ENCODE measurements at places on chromosomes 7 and 10.
A peak's percentile ranks its signal among the peaks of the same experiment; 100 is the strongest.

DNA sequence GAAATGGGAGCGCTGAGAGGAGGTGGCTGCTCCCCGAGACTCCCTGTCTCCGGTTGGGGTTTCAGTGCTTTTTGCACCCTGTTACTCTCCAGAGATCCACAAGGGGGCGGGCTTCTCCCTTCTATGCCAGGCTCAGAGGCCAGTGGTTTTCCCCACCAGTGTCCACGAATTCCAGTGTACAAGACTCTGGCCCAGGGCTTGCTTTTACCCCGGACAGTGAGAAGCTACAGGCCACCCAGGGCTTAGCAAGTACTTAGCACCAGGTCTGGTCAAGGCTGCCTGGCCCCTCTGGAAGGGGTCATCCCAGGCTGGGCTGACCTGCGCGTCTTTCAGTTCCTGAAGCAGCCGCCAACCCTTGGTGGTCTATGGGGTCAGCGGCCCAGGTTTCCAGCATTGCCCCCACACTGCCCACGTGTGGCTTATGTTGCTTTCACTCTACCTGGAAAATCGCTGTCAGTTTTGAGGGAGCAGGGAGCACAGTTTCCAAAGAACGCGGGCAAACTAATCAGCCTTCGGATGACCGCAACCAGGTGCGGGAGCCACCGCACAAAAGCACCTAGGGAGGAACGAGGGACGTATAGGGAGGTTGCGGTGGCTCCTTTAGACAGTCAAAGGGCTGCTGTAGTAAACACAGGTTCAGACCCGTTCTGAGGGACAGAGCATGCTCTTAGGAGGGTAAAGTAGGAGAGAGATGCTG is 6.8 kb downstream of the CYP26A1 start:
- peak; percentile 47 for DNase-seq

DNA sequence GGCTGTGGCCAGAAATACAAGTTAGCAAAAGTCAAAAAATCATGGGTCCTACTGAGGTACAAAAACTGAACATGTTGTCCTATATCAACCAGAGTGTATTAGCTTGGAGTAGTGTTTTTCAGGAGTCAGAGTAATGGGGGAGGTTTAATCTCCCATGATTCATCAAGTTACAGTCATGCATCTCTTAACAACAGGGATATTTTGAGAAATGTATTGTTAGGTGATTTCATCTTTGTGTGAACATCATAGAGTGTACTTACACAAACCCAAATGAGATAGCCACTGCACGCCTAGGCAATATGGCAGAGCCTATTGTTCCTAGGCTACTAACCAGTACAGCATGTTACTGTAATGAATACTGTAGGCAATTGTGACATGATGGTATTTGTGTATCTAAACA is 14.9 kb upstream of the TES start:
- no peak for DNase-seq

DNA sequence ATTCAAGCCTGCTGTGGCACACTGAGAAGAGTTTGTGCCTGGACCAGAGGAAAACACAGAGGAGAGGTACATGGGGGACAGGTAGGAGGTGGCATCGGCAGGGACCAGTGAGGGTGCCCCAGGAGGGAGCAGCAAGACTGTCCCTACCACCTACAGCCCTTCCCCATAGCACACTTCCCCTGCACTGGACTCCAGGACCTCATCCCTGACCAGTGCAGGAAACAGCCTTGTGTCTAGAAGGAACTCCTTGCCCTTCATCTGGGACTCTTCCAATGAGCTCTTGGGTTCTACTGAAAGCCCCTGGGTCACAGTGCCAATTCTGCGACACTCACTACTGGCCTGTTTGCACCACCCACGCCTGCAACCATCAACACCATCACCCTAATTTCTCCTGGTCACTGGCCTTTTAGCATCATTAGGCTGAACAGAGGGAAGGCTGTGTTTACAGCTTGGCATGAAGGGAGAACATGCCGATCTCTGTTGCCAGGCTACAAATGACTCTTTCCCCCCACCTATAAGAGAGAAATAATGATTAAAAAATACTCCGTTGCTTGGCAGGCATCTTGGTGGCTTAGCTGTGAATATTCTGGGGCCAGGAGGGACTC is 371.9 kb upstream of the ZMIZ1 start:
- no peak for DNase-seq

- DNase-seq: no peak
These were observed 16.9 kb upstream of the MTURN start for GRCh38 chr7:30117896-30118295.

GRCh38 chr10:63467841-63468240 is 2.1 kb upstream of the JMJD1C start:
- DNase-seq: no peak

DNA sequence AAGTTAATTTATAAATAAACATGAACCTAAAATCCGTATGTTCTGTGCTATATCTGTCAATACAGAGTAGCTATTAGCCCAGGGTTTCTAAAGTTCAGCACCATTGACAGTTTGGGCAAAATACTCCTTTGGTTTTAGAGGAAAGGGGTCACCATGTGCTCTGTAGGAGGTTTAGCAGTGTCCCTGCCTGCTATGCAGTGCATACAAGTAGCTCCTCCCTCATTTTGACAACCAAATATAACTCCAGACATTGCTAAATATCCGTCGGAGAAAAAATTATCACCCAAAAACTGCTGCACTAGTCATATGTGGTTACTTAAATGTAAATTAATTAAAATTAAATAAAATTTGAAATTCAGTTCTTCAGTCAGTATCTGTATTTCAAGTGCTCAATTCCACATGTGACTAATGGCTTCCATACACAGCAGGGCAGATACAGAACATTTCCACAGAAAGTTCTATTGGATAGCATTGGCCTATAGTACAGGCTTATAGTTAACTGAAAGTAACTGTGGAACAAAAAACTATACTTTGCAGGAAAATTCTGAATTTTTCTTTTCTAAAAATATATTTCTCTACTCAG is 6.4 kb downstream of the UPF2 start:
- DNase-seq: no peak

- no peak for DNase-seq
These were observed 2.2 kb downstream of the GTF2IRD1 start for GRCh38 chr7:74455928-74456327.

DNA sequence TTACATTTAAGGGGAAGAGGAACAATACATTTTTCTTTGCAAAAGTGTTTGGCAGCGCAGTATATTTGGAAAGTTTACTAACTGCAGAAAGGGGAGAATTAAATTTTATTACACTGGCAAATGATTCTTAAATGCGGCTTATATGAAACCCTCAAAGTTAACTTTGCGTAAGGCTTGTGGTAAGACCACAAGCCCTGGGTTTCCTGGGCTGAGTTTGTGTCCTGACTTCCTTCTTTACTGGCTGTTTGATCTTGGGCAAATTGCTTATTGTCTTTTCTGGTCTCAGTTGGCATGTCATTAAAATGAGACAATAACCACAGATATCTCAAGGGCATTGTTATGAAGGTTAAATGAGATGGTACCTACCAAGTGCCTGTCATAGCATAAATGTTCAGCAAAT is 106.8 kb downstream of the GLRX3 start:
- peak; percentile 3 for DNase-seq

DNA sequence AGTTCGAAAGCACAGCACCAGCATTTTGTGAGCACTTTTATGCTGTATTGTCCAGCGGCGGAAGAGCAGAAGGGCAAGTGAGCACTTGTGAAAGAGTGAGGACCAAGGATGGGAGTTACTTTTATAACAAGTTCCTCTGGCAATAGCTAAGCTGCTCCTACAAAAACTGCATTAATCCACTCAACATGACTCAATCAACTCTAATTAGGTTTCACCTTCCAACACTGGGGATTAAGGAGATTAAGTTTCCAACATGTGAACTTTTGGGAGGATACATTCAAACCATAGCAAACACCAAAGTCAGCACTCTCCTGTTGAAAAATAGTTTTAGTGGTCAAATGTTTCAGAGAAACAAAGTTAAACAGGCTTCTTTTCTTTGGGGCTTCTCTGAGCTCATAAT is 844.5 kb downstream of the REEP3 start:
- DNase-seq: no peak

DNA sequence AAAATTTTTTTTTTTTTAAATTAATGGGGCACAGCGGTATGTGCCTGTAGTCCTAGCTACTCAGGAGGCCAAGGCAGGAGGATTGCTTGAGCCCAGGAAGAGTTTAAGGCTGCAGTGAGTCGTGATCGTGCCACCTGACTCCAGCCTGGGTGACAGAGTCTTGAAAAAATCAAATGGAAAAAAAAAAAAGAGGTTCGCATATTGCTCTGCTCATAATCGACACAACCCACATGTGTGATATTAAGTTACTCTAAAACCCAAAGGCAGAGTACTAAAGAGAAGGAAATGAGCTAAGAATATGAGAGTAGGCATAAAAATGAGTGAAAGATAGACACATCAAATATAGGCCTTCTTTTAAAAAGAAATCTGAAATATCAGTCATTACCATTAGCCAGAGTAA is 66.3 kb downstream of the IGF2BP3 start:
- DNase-seq: no peak

DNA sequence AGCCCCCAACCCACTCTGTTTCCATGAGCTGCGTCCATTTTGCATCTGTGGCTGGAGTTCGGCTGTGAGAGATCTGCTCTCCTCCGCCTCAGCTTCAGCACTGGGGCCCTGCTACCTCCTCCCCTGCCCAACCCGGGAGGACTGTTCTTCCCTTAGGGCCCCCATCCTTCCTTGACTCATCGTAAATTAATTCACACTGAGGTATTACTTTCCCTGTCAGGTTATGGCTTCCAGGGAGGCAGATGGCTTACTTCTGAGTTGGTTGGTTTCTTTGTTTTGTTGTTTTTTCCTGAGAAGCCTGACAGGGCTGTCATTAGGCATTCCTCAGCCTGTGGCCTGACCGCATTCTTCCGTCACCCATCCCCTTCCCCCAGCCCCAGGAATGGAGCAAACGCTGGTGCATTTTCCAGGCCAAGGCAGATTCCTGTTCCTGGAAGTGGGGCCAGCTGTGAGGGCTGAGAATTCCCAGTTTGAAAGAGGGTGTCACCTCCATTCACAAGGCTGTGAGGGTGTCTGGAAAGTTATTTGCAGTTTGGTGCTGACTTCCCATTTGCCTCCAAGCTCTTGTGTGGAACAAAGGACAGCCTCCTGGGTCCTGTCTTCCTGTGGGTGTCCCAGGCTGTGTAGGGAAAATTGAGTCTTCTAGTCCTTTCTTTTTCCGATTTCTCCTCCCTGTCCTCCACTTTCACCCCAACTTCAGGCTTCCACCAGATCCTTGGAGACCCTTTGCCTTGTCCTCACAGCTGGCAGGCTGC is 11.7 kb downstream of the CPA5 start:
- DNase-seq: no peak

DNA sequence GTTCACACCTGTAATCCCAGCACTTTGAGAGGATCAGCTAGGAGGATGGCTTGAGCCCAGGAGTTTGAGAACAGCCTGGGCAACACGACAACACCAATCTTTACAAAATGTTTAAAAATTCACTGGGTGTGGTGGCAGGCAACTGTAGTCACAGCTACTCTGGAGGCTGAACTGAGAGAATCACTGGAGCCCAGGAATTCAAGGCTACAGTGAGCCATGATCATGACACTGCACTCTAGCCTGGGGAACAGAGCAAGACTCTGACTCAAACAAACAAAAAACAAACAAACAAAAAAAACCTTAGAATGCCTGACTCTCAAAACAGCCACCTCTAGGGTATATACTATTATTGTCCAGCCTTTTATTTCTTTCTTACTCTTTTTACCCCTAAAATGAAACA is 56.5 kb upstream of the PAPSS2 start:
- no peak for DNase-seq

DNA sequence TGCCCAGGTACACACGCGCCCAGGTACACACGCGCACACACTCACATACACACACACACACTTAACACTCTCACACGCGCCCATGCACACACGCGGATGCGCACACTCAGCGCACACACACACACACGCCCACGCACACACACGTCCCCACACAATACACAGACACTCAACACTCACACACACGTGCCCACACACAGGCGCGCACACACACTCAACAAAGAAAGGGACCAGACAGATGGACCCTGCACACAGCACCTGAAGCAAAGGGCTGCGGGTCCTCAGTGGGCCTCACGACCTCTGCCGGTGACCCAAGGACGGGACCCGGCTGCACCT is 257.4 kb downstream of the ZMYND11 start:
- no peak for DNase-seq

DNA sequence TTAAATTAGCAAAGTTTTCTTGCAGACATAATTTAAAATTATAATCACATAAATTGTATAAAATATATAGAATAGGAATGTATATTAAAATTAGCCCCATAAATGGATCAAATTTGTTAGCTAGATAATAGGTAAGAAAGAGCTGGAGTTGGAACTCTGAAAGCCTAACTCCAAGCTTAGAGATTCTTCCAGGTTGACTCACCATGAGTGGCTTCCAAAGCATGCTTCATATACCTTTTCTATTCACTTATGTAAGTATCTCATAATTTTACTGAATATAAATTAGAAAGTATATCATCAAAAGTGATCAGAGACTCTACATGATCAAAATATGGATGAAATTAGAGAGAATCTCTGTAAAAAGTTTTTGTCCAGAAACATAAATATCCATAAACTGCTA is 320.7 kb upstream of the MAGI2 start:
- DNase-seq: no peak

DNA sequence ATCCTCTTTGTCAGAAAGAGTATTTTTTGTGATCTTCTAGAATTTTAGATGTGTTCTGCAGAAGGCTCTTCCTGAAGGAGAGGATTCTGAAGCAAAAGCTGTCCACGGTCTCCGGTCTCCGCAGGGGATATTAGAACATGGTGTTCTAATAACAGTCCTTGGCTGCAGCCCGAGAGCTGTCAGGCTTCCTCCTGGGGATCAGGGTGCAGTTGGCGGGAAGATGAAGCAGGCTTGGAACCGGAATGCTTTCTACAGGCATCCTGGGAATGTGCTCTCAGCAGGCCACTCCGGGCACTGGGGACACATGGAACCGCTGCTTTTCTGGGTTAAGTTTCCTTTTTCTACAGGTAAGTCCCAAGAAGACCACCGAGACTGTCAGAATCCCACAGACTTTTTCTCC is 118.6 kb upstream of the PARD3 start:
- no peak for DNase-seq

- no peak for DNase-seq
These were observed 12.6 kb downstream of the TMEM176B start for GRCh38 chr7:150787321-150788281.

- DNase-seq: no peak
These were observed 614.1 kb downstream of the GALNT17 start for GRCh38 chr7:71746006-71746405.

DNA sequence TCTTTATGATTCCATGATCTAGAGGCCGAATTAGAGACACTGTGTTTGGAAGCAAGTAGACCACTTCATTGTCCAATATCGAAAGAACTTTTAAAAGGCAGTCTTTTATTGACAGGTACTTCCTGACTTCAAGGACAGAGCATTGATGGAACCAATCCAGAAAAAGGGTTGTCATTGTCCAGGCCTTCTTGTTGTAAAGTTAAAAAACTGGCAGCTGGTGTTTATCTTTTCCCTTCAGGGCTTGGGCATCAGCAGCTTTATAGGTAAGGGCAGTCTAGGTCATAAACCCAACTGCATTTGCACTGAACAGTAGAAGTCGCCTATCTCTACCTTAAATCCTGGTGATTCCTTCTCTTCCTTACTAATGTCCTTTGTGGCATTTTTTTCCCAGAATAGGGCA is 95.6 kb downstream of the ST7 start:
- DNase-seq: peak; percentile 10
